ENCODE measurements at places on chromosomes 5 and 9.

- no peak for DNase-seq
Measured at GRCh38 chr5:158200619-158201018, 341.7 kb upstream of the CLINT1 start.

- DNase-seq: peak; percentile 44
Measured at GRCh38 chr9:137277329-137278041, at the start of gene TOR4A. Gene TOR4A, plus strand, starts transcription at chr9:137277726. Its CDS starts 964 bp downstream, at chr9:137278690.

DNA sequence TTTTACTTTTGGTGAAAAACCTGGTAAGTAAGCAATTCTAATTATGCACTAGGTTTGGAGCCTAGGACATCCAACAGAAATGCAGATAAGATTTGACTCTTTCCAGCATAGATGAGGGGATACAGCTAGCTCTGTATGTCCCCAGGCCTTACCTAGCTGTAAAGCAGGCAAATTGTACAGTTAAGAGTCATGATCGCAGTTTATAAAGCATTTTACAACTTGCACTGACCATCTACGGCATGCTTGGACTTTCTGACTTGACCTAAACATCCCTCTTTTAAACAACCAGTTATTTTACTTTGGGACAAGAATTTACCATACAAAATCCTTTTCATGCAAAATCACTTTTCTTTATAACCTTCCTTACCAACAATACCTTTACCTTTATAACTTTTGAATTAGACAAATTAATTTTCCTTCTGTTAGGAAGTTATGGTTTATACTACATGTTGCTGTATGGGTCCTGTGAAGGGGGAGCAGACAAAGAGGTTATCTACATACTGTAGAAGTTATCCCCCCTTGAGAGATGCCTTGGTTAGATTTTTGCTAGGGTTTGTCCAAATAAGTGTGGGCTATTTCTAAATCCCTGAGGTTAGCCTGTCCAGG lies 36.8 kb downstream of the FGD3 start:
- DNase-seq: no peak

GRCh38 chr5:12330381-12330780 lies 426.1 kb upstream of the CTNND2 start:
- DNase-seq: no peak

DNA sequence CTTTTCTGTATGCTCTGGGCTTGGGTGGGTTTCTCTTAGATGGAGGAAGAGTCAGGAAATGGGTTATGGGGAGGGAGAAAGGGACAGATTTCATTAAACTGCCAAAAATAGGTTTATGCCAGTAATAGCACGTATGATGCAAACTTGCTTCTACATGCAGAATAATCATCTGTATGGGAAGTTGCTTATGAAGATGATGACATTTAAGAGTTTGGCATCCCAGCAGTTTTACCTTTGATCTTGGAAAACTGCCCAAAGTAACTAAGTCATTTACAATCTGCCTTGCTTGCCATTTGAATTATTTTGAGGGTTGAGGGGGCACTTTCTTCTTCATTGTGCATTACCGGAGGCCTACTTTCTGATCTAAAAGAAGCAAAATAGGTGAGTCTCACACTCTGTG lies 282.9 kb upstream of the ANKRD55 start:
- DNase-seq: no peak

GRCh38 chr9:83342006-83342405 lies 196.2 kb downstream of the FRMD3 start:
- no peak for DNase-seq

DNA sequence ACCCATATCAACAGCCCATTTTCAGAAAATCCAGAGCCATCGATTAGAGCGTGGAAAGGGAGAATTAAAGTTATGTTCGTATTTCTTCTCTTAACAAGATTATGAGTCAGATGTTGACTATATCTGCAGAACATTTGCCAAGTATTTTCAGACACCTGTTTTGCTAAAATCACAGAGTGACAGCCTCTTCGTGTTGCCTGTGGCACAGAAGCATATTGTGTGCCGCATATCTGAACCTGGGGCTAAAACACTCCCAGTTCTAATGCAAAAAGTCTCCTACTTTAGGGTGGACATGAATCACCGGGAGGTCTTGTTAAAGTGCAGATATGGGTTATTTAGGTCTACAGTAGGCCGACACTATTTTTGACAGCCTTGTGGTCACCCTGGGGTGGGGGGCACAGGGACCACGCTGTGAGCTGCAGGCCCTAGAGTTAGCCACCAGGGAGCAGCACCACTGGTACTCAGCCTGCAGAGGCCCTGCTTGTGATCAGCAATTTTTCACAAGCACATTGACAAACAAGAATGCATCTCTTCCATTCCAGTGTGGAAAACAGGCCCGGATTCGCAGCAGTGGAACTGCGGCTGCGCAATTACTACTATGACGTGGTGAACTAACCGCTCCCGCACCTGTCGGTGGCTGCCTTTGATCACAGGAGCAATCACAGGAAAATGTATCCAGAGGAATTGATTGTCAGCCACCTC lies 93.5 kb downstream of the SYK start:
- DNase-seq: no peak

DNA sequence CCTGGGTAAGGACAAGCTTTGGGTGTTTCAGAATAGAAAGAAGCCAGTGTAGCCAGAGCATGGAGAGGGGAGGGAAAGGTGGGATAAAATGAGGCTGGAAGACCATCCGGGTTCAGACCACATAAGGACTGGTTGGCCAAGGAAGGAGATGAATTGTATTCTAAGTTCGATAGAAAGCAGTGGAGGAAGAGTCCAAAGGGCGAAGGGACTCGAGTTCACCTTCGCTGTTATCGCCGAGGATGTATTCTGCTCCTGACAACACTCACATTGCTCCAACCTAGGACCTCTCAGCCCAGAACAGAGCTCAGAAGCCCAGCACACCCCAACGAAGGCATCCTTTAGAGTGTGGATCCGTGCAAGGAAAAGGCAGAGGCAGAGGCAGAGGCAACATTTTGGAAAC lies 133.1 kb upstream of the EPB41L4A start:
- no peak for DNase-seq

GRCh38 chr5:55052383-55052931 lies 28.4 kb downstream of the GZMK start:
- DNase-seq: no peak

DNA sequence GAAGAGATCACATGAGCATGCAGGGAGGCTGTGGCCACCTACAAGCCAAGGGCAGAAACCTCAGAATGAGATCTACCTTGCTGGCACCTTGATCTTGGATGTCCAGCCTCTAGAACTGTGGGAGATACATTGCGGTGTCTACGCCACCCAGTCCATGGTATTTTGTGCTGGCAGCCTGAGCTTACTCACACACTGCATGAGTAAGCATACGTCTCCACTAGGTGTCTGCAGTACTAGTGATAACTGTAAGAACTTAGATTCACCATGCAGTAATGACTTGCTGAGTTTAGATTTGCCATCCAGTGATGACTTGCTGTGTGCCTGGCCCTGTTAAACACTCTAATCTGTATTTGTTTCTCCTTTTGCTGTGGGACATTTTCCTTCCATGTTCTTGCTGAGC lies 417.7 kb downstream of the GADD45G start:
- DNase-seq: no peak

DNA sequence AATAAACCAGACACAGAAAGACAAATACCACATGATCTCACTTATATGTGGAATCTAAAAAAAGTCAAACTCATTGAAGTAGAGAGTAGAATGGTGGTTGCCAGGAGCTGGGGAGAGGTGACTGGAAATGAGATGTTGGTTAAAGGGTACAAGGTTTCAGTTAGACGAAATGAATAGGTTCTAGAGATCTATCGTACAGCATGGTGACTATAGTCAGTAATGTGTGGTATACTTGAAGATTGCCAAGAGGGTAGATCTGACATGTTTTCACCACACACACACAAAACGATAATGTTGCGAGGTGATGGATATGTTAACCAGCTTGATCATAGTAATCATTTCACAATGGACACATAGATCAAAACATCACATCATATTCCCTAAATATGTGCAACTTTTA lies 46.4 kb downstream of the FGF1 start:
- DNase-seq: no peak

DNA sequence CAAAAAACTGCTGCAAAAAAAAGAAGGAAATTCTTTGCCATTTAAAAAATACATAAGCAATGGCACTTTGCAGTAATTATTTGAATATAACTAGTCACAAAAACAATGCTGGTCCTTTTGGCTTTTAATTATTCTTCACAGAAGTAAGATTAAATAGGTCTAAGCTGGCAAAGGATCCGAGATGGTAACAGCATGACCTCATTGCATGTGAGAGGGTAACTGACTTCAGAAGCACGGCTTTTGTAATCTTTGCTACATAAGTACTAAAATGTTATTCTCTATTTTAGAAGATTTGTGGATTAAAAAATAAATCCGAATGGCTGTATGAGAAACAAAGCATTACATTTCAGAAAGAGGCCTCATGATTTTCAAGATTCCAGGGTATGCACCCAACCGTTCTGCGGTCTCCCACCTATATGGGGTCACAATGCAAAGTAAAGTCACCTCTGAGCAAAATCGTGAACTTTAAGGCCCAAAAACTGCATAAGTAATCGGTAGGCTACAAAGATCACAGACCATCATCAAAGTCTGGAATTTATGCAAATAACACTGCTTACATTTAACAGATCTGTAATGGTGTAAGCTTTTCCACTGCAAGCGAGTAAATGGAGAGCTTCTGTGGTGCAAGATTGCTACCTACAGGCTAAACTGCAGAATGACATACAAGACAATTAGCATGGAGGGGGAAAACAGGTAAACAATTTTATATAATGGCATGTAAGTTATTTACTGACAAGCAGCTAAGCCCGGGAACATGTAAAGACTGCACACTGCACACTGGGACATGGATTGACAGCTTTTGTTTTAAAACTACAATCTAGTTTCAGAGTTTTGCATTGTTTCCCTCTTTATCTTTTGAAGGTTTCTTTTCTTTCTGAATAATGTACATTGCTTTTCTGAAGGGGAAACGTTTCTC lies 231.6 kb downstream of the SLF1 start:
- DNase-seq: peak; percentile 17

GRCh38 chr9:93058355-93059010 lies at the start of gene SUSD3:
Gene SUSD3, plus strand, starts transcription at chr9:93058701. Its CDS starts 42 bp downstream, at chr9:93058743.
- DNase-seq: peak; percentile 67

Measured in stimulated activated CD4-positive, alpha-beta T cell treated with anti-CD3 and anti-CD28 coated beads, TNF-alpha, amount 100 ng/mL, for 24 hours (primary cell).